ENCODE measurements at places on chromosomes 6 and 20.

- DNase-seq, result peak; percentile 92
Observed at GRCh38 chr20:9035126-9035525, 33.8 kb upstream of the PLCB4 start.

GRCh38 chr20:12847872-12848271 lies 160.9 kb upstream of the SPTLC3 start:
- DNase-seq, result peak; percentile 41

GRCh38 chr20:3557237-3557785 lies 86.5 kb downstream of the ATRN start:
- DNase-seq, result no peak

DNA sequence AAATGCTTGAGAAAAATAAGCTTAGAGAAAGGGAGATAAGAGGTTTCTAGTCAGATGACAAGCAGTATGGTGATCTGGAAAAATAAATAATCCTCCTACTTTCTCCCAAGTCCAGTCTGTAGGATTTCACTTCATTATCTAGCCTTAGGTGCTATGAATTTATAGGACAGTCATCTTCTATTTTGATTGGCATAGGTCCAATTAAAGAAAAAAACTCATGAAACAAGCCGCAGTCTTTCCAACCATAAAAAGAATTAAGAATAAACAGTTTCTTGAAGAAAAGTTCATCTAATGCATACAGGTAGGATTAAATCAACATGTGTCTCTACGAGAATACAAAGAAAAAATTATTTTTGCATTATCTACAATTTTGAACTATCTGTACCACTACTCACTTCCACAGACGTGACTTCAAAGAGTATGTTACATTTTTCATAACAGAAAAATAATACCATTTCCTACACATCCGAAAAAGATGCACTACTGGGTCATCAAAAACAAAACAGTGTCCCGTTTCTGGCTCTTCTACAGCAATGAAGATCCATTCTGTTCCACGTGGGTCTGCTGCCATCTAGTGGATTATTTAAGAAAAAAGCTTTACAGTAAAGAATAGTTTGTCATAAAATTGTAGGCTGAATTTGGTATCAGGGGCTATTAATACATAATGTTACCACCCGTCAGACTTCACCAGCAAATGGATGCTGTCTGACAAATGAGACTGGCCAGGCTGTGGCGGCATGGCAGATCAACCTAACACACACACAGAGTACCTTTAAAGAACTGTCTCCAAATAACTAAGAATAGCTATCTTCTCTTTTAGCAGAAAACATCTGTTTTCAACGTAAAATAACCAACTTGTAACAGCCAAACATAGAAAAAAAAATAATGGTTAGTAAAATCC lies 28.9 kb downstream of the STX7 start:
- peak; percentile 68 for DNase-seq

GRCh38 chr20:33602826-33603590 lies 59.1 kb upstream of the C20orf144 start:
- peak; percentile 10 for DNase-seq

- DNase-seq, result no peak
Observed at GRCh38 chr20:57670288-57671071, 39.3 kb downstream of the PMEPA1 start.

- no peak for DNase-seq
Observed at GRCh38 chr6:128478230-128479047, 42.0 kb downstream of the PTPRK start.

DNA sequence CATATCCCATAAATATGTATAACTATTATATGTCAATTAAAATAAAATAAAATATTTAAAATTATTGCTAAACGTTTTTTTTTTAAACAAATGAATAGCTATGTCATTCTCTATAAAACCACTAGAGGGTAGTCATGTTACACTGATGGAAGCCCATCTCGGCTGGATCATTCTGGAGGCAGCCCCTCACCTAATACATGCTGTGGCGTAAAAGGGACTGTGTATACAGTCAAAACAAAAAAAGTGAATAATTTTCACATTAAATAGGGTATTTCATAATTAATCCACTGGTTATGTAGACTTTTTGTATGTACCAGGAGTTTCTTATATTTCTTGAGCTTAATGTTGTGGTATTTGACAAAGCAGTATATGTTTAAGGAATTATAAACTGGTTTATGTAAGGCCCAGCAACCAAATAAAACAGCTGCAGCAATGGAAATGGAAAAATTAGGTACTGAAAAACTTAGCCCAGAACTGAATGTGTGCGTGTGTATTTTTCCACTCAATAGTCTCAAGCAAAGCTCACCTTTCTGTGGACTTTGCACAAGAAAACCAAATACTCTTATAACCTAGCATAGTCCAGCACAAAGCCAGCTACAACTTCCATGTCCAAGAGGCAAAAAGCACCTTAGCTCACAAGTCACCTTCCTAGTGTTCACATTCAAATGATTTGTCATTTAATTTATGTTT lies 81.7 kb downstream of the COL9A1 start:
- peak; percentile 38 for DNase-seq

All from renal cortical epithelial cell (primary cell).